ENCODE measurements at places on chromosomes 1 and 21.
A peak's percentile ranks its signal among the peaks of the same experiment; 100 is the strongest.

DNA sequence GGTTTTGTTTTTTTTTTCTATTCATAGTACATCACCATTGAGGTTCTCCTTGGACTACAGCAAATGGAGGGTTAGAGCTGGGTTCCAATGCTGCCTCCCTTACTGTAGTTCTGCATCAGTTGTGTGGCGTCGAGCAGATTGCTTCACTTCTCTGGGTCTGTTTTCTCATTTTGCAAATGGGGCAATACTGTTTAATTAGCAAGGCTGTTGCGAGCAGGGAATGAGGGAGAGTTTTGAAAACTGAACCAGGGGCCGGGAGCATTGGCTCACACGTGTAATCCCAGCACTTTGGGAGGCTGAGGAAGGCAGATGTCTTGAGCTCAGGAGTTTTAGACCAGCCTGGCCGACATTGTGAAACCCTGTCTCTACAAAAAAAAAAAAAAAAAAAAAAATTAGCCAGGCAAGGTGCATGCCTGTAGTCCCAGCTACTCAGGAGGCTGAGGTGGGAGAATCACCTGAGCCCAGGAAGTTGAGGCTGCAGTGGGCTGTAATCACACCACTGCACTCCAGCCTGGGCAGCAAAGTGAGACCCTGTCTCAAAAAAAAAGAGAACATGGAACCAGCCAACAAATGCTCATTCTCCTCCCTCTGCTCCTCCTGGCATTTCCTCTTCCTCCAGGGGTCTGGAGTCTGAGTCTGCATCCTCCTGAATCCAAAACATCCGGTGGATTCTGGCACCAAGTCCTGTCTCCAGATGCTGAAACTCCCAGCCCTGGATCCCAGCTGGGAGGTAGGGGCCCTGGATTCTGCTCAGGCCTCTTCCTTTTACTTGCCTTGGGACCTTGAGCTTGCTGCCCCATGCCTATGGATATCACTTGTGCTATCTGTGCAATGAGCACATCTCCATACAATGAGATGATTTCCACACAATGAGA is 3.7 kb upstream of the PLOD1 start:
- DNase-seq = no peak

- DNase-seq = no peak
Measured at GRCh38 chr1:166062421-166063070, 104.3 kb downstream of the FAM78B start.

DNA sequence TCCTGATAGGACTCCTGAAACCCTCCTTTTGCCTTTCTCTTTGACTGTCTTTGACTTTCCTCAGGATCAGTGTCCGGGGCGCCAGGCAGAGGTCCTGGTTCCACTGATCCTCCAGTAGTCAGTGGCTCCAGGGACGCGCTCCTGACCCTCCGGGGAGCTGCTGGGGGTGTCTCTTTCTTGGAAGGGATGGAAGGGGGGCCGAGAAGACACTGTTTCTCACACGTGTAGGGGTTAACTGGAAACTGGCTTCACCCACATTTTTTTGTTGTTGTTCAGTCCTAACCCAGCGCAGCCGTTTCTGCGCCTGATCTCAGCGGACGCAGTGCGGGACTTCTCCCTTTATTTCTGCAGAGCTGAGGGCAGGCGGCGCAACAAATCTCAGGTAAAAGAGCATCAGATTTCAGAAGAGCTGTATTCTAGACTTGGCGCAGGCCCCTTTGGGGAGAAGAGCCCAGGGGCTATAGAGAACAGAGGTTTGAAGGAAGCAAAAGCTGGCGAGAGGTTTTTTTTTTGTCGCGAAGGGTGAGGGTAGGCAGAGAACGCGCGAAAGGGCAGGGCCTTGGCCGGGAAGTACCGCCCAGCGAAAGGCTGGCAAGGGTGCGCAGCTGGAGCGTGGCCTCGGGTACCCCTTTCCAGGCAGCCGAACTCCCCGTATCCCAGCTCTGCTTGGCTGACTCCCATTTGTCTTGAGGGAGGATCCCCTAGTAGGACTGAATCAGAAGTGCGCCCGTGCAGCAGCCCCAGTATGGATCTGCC is 4.3 kb upstream of the LHX9 start:
- DNase-seq = no peak

DNA sequence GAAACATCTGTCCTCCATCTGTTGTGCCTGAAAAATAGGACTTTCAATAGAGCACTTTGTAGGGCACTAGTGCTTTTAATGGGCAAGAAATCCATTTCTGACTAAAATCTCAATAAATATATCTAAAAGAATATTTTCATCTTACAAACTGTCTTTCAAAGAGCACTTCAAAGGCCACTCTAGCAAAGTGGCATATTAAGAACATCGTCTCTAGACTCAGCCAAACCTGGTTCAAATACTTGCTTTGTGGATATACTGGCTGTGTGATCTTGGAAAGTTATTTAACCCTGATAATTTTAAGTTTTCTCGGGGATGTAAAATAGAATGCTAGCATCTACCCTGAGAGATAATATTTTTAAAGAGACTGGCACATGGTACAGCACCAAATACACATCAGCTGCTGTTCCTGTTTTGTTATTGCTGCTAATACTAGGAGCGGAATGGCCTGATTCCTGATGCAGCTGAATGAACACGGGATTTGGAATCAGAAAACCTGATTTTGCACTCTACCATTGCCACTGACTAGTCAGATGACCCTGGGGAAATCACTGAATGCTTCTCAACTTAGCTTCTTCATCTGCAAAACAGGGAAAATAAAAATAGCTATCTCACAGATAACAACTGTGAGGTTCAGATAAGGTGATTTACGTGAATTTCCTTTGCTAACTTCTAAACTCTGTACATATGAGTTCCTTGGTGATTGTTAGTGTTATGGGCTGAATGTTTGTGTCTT is 25.2 kb upstream of the LRRC8C start:
- DNase-seq = no peak

DNA sequence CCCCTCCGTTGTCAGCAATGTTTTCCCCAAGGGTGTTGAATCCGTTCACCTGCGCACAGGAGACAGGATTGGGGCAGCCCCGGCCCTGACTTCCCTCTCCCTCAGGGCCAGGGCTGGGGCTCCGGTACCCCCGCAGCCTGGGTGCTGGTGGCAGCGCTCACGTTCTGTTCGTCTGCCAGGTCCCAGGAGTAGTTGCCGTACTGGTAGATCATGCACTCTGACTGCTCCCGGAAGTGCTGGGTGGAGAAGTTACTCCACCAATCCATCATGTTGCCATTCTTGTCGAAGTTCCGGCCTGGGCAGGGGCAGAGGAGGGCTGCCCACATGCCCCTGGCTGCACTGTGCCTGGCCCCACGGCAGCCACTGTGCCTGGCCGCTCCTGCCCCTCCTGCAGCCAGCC is 6.1 kb downstream of the PRXL2B start:
- no peak for DNase-seq

- no peak for DNase-seq
Measured at GRCh38 chr1:82223091-82223490, 422.4 kb downstream of the ADGRL2 start.

DNA sequence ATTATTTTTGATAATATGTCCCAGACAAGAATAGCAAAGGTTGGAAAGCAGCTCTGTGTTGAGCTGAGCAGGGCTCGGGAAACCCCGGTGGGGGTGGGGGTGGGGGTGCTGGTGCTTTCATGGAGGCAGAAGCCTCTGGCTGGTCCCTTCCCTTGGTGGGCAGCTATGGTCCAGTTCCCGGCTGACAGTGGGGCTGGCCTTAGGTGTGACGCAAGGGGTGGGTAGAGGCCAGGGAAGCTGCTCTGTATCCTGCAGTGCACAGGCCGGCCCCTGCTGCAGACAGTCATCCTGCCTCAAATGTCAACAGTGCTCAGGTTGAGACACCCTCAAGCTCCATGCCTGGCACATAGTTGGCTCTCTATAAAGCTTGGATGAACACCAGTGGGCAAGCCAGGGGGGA is 8.9 kb downstream of the ACTL8 start:
- DNase-seq = no peak

- peak; percentile 79 for DNase-seq
Measured at GRCh38 chr1:150974580-150975478, at the start of gene CERS2. Gene CERS2, minus strand, starts transcription at chr1:150974835. Its CDS starts 5,745 bp downstream, at chr1:150969090.

- no peak for DNase-seq
Measured at GRCh38 chr1:61356016-61356415, 273.7 kb downstream of the NFIA start.

- no peak for DNase-seq
Measured at GRCh38 chr1:86153836-86154235, 2.7 kb downstream of the COL24A1 start.

DNA sequence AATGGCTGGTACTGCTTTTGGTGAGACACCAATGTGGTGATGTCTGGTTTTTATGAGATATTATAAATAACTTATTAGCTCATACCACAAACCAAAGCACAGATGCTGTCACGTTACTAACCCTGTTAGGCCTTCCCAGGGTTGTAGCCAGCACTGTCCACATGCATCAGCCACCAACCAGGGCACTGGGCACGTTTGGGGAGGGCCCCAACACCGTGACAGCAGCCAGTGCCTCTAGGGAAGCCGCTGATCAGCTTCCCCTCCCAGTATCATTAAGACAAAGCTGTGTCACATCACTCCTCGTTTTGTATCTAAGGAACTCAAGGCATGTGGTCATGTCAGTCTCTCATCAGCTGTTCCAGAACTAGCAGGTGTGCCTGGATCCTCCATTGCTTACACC is 13.9 kb downstream of the URB1 start:
- no peak for DNase-seq

DNA sequence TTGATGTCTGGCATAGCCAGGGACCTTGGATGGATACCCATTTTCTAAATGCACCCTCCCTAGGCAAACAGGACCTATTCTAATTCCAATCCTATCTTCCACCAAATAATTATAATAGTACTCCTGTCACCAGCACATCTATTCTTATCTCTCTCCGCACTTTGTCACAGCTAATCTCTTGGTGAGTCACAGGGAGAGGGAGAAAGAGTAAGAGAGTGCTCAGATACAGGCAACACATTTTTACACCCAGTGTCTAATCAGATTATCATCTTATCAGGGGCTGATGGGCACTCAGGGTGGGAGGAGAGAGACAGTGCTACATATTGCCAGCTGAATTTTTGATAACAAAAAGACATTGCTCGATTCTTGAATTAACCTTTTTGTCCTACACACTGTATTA is 275.0 kb upstream of the BEND5 start:
- no peak for DNase-seq

- no peak for DNase-seq
Measured at GRCh38 chr1:56052041-56052440, 527.3 kb downstream of the PLPP3 start.

- peak; percentile 86 for DNase-seq
Measured at GRCh38 chr1:26287033-26287711, 7.3 kb downstream of the SH3BGRL3 start.

DNA sequence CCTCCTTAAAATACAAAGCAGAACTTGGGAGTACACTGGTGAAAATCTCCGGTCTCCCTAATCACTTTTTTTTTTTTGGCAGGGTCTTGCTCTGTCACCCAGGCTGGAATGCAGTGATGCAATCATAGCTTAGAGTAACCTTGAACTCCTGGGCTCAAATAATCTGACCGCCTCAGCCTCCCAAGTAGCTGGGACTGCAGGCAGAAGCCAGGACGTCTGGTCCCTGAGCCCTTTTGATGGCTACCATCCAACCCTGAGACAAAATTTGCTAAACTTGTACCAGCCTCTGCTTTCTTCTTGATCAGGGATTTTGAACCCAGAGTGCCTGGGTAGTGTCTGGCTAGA is 4.1 kb downstream of the L1TD1 start:
- DNase-seq = no peak

All from central memory CD4-positive, alpha-beta T cell (primary cell).